Glomerular endothelial cell (primary cell): ENCODE measurements at places on chromosomes 7 and 10. TPM values are rescaled to one million over a fixed set of nuclear protein-coding genes. Genes with fewer than 3 reads are reported as not detected.

LMTK2 gene
- total RNA-seq = 13.6 and 14.6 TPM in 2 replicates

ELFN1 gene
- 0.05 and 1.5 TPM in 2 replicates for total RNA-seq

IKZF1 gene
- not detected in 2 replicates for total RNA-seq

GBX1 gene
- not detected in 2 replicates for total RNA-seq
